ENCODE measurements at places on chromosomes 2 and 18.

- DNase-seq = no peak
Measured at GRCh38 chr2:233430081-233430480, 75.8 kb downstream of the DGKD start.

DNA sequence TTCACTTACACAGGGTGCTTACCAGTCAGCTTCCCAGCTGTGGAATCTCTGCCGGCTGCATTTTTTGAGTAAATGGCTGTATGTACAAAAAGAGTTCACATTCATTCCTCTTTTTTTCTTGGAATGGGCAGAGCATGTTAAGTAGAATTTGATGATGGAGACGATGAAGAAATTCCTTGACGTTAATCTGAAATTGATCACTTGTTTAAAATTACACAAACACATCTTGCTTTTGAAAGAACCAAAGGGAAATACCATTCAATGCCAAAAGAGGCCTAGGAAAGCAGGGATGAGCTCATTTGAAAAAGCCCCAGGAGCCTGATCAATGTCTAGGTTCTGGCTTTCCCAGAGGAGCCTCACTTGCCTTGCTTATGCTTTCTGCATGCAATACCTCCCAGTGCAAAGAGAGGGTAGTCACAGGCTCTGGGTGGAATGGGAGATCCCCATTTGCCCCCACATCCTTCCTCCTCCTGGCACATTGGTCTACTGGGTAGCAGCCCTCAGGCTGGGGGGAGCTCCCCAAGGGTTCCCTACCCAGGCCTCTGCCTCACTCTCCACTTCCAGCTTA lies 12.3 kb upstream of the SMAD7 start:
- no peak for DNase-seq

DNA sequence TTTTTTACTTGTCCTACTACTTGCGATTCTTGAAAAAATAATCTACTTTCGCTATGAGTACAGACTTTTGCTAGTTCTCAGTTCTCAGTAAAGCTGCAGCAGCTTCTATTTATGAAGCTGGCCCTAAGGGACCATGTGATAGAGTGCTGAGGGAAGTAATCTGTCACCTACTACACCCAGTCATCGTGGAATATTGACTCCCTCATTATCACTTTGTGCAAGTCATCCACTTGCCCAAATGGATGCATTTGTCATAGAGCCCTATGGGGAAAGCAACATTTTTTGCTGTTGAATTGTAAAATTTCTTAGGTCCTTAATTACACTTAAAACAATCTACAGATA lies 1919.8 kb downstream of the SUCLG1 start:
- no peak for DNase-seq

GRCh38 chr2:37767046-37767445 lies 95.6 kb upstream of the CDC42EP3 start:
- no peak for DNase-seq

- no peak for DNase-seq
Measured at GRCh38 chr2:179180242-179180641, 84.4 kb downstream of the SESTD1 start.

DNA sequence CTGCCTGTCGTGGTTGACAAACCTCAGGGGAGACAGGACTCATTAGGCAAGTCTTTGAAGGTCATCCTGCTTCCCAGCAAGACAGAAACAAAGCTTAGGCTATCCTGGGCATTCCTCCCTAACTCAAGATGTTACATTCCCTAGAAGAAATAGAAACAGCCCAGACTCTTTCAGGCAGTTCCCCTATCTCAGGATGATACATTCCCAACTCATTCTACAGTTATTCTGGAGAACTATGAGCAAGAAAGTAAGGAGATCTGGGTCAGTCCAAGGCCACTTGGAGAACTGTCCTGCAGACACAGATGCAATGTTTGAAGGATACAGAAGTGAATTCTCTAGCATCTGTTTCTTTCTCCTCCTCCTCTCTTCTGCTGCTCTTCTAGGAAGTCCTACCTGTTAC lies 220.1 kb upstream of the NCKAP5 start:
- DNase-seq = no peak

DNA sequence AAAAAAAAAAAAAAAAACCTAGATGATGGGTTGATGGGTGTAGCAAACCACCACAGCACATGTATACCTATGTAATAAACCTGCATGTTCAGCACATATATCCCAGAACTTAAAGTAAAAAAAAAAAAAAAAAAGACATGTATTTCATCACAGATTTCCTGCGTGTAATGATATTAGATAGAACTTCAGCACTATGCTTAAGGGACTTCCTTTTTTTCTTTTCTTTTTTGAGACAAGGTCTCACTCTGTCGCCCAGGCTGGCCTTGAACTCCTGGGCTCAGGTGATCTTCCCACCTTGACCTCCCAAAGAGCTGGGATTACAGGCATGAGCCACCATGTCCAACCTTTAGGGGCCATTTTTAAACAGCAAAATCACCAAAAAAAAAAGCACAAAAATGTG lies 42.0 kb downstream of the NEURL3 start:
- DNase-seq = no peak

DNA sequence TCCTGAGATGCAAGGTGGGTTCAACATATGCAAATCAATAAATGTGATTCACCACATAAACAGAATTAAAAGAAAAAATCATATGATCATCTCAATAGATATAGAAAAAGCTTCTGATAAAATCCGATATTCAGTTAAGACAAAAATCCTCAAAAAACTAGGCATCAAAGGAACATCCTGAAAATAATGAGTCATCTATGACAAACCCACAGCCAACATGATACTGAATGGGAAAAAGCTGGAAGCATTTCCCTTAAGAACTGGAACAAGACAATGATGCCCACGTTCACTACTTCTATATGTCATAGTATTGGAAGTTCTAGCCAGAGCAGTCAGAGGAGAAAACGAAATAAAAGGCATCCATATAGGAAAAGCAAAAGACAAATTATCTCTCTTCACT lies 80.4 kb downstream of the MYO3B start:
- DNase-seq = no peak

DNA sequence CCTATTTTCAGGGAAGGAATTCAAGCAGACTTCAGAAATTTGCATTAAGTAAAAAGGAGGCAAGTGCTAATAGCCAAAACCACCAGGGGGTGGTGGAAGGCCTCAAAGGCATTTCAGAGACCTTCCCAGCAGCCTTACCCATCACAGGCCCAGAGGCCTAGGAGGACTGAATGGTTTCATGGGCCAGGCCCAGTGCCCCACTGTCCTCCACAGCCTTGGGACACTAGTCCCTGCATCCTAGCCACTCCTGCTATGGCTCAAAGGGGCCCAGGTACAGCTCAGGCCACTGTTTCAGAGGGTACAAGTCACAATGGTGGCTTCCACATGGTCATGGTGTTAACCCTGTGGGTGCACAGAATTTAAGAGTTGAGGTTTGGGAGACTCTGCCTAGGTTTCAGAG lies 58.6 kb upstream of the CHAC2 start:
- DNase-seq = no peak

GRCh38 chr18:58670404-58671110 lies 708 bp upstream of the MALT1 start:
- DNase-seq = no peak

Data from CD4-positive, alpha-beta T cell treated with Interleukin-4 for 1 hour (primary cell).